ENCODE measurements at places on chromosomes 7 and 10. TPM values are rescaled to one million over a fixed set of nuclear protein-coding genes. Genes with fewer than 3 reads are reported as not detected.

- no peak for DNase-seq
Observed at GRCh38 chr10:25530306-25530705, 355.5 kb downstream of the GPR158 start.

DNA sequence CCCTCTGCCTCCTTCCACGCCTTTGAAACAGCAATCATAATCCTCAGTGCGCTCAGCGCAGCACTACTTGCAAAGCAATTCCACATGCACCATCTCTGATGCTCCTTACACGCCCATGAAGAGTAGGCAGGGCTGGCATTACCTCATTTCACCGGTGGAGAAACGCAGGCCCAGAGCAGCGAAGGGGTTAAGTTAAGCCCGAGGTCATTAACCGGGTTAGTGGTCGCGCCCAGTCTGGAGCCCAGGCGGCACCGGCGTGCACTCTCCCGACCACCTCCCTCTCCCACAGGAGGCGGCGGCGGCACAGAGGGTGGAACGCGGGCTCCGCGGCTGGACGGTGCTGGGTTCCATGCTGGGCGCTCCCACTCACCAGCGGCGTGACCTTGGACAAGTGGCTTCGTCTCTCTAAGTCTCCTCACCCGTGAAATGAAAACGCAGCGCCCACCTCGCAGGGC, 515 bp downstream of the FASTK start:
- DNase-seq = peak; percentile 56

DNA sequence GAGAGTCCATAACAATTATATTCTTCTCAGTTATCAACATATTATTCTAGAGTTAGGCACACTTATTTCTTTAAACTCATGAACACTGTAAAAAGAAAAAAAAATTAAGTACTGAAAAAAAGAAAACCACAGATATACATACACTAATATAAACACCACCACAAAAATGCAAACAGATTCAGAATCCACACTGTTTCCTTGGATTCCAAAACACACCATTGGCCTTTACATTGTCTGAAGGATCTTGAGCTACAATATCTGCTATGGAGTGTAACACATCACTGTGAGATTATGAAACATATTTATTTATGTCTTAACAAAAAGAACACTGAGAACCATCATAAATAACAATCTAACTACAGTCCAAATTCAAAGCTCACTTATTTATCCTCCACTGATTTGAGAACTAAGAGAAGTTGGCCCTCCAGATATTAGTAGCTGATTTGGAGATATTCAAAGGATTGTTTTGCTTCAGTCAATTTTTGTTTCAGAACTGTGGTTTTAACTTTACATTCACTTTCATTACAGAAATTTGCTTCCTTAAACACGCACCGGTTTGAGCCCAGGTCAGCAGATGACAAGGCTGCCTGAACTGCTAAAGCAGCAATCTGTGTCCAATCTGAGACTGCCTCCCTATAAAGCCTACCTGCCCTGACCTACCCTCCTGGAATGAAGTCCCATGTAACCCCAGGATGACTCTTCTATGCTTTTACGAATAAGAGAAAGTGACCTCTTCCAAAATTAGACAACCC, 47.0 kb upstream of the CDK1 start:
- DNase-seq = no peak

The FGL2 gene
- 45.5 TPM for total RNA-seq

GRCh38 chr10:14532473-14533251, 201.9 kb upstream of the FRMD4A start:
- DNase-seq = no peak

The EZH2 gene
- total RNA-seq = 14.9 TPM

- no peak for DNase-seq
Observed at GRCh38 chr10:44471410-44471809, 86.5 kb upstream of the CXCL12 start.

GRCh38 chr10:123463181-123463580, 203.0 kb upstream of the GPR26 start:
- DNase-seq = peak; percentile 19

The OPN1SW gene
- total RNA-seq = not detected
